Kidney glomerular epithelial cell (primary cell): ENCODE measurements at places on chromosomes 5 and 9.

DNA sequence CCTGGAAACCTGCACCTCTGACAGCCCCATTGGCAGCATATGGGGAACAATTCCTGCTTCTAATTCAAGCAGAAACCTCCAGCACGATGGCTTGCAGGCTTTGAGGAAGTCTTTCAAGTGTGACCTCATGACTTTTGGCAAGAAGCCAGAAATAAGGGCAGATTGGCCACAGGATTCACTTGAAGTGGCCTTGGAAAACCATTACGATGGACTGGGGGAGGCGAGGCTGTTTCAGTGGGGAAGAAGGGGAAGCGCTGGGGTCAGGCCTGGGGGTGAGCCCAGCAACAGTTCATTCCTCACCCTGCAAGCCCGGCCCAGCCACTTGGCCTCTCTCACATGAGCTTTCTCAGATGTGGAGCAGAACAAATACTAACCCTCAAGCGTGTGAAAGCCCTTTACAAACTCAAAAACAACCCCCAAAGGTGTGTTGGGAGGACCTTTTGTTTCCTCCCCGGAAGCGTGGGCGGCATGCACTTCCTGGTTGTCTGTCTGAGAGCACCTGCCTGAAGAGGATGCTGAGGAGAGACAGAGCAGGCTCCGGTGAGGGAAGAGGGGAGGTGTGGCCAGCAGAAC lies 26.9 kb upstream of the EEIG1 start:
- peak; percentile 53 for DNase-seq

DNA sequence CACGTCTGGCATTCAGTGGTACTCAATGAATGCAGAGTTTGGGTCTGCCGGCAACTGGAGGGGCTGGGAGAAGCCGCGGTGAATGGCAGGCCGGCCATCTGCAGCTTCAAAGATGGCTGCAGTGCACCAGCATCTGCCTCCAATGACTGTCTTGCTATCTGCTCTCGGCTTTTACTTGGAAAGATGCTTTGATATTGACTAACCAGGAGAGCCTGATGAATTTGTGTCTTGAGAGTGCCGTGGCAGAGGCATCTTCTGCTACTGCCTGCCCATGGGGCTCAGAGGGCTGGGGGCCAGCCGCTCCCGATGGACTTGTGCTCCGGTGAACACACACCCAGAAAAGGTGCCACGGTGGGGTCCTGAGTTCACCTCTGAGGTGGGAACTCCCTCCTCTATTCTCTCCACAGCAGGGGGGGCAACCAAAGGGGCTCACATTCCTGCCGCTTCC lies 164.5 kb downstream of the COL23A1 start:
- no peak for DNase-seq

- no peak for DNase-seq
These were observed 126.8 kb downstream of the SLC1A3 start for GRCh38 chr5:36733183-36733582.

DNA sequence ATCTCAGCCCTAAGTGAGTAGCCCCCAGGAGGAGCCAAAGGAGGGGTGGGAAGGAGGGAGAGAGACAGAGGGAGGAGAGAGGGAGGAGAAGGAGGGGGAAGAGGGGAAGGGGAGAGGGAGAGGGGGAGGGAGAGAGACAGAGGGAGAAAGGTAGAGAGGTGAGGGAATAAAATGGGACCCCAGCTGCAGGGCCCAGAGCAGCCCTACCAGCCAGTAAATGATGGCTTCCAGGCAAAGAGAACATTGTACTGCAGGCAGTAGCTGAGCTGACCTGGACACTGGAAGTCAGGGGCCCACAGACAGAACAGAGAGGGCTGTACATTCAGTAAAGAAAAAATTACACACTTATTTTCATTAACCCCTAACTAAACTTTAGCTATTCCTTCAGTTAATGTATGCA lies 57.8 kb upstream of the GNE start:
- DNase-seq = no peak

DNA sequence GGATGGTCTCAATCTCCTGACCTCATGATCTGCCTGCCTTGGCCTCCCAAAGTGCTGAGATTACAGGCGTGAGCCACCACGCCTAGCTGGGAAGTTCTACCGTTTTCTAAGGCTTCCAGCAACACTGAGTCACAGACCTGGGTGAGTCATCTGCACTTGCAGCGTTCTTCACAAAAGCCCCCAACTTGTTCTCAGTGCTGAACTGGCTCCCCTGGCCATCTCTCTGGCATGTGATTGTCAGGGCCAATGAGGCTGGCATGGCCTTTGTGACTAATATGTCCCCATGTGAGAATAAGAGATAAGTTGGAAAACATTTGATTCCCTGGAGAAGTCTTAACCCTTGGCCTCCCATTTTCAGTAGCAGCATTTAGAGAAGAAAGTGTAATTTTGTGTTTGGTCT lies 124.4 kb downstream of the WDR41 start:
- DNase-seq = no peak

- no peak for DNase-seq
These were observed at the start of gene FGD3 for GRCh38 chr9:92947268-92948037. FGD3 (plus strand) TSS chr9:92947523; CDS start chr9:92976257, 28,734 bp downstream.
